ENCODE measurements at places on chromosomes 12 and 14. TPM values are rescaled to one million over a fixed set of nuclear protein-coding genes. Genes with fewer than 3 reads are reported as not detected.
A peak's percentile ranks its signal among the peaks of the same experiment; 100 is the strongest.

Gene FOXG1
- total RNA-seq, result not detected

Gene KRT75
- total RNA-seq, result not detected

DNA sequence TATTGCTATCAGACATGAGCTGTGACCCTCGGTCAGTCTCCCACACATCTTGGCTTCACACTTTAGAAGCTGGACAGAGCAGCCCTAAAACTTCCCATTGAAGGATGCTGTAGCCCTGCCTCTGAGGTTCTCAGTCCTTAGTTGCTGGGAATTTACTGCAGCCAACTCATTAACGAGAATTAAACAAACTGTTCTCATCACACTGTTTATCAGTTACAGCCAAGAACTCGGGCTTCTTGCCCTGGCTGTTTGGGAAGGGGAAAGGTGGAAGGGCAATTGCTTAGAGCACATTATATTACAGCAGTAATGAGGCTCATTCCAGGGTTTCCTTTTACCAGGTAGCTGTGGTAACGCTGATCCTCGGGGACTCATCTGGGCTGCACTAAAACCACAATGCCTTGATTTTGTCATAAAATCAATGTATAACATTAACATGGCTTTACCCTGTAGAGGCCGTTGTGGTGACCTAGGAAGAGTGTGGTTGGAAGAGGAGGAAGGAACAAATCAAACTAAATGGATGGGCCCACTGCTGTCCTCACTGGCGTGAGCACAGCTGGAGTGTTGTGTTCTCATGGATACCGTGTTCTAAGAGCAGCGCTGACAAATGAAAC, 87.1 kb downstream of the GPR135 start:
- peaks cover 8% of the 10 kb centered on the region for H3K27me3 ChIP-seq
- no peak overlapping the region for H3K27ac ChIP-seq
- H3K36me3 ChIP-seq, result no peaks in the 10 kb centered on the region

Gene RASSF8
- total RNA-seq, result 0.18 TPM

Gene A2M
- not detected for total RNA-seq

Gene NRIP2
- total RNA-seq, result not detected

DNA sequence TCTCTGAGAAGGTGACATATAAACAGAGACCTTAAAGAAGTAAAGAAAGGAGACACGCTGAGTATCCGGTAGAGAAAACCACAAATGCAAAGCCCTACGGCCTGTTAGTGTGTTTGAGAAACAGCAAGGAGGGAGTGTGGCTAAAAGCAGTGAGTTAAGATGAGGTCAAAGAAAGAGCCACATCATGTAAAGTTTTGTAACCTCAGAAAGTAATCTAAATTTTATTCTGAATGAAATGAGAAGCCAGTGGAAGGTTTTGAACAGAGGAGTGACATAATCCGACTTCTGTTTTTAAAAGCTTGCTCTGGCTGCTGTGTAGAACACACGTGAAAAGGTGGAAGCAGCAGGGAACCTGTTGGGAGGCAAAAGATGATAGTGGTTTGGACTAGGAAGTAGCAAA, 32.6 kb downstream of the PPP2R5E start:
- DNase-seq, result no peak
- peaks cover 54% of the 10 kb centered on the region for H3K4me1 ChIP-seq

GRCh38 chr12:18652596-18652995, 85.2 kb downstream of the PLCZ1 start:
- H3K36me3 ChIP-seq, result no peaks in the 10 kb centered on the region
- no peaks in the 10 kb centered on the region for H3K4me1 ChIP-seq
- H3K4me3 ChIP-seq, result no peak overlapping the region
- DNase-seq, result no peak
- H3K27ac ChIP-seq, result no peak overlapping the region
- no peaks in the 10 kb centered on the region for H3K27me3 ChIP-seq

DNA sequence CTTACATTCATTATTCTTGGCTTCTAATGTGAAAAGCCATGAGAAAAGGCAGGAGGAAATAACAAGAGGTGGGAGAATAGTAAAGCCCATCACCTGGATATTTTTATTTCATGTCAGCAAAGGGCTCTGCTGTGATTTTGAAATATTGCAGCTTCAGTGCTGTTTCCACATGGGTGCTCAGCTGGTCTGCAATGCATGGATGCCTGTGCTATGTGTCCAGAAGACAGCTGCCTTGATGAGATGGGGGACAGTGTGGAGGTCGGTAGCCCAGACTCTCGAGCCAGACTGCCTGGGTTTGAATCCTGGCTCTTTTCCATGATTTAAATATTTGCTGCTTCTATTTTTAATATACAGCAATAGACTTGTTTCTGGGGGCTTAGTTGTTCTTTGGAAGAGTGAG, 477.5 kb upstream of the GARIN6 start:
- no peak overlapping the region for H3K27ac ChIP-seq
- no peak for DNase-seq
- H3K27me3 ChIP-seq, result no peaks in the 10 kb centered on the region
- H3K4me1 ChIP-seq, result no peaks in the 10 kb centered on the region
- H3K4me3 ChIP-seq, result no peak overlapping the region

DNA sequence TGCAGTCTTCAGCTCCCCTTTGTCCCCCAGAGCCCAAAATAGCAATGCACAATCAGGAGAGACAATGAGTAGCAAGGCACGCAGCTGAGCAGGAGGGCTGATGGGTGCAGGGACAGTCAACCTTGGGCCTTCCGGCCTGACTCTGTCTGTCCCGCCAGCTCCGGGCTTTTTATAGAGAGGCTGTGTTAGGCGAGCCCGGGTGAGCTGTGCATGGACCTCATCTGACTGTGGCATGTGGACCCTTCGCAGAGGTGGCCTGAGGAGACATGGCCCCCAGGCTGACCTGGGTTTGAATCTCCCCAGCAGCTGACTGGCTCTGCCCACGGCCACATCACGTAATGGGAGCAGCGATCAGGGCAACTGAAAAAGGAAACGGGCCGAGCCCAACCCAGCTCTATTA, 177.9 kb downstream of the TSPAN9 start:
- H3K27me3 ChIP-seq, result peaks cover 10% of the 10 kb centered on the region
- H3K4me1 ChIP-seq, result no peaks in the 10 kb centered on the region
- H3K27ac ChIP-seq, result no peak overlapping the region
- DNase-seq, result no peak
- H3K36me3 ChIP-seq, result no peaks in the 10 kb centered on the region
- H3K4me3 ChIP-seq, result no peak overlapping the region

DNA sequence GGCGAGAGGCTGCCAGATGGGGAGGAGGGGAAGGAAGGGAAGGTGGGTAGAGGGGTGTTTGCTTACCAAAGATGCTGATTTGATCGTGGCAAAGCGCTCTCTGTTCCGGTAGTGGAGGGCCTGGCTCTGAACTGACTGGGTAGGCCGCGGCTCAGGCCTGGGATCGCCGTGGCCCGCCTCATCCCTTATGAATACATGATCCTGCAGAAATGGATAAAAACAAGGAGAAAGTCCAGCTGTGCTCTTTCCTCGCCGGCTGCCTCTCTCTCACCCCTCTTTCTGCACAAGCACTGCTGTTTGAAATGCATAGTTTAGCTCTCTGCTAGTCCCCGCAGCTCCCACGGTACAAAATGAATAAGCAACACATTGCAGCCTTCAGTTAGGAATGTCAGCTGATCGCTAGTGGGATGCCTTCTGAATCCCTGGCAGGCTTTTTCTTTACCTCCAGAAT, 53.8 kb downstream of the PEBP1 start:
- peaks cover 16% of the 10 kb centered on the region for H3K4me1 ChIP-seq
- no peak for DNase-seq
- H3K27ac ChIP-seq, result no peak overlapping the region
- no peaks in the 10 kb centered on the region for H3K27me3 ChIP-seq
- H3K4me3 ChIP-seq, result no peak overlapping the region

DNA sequence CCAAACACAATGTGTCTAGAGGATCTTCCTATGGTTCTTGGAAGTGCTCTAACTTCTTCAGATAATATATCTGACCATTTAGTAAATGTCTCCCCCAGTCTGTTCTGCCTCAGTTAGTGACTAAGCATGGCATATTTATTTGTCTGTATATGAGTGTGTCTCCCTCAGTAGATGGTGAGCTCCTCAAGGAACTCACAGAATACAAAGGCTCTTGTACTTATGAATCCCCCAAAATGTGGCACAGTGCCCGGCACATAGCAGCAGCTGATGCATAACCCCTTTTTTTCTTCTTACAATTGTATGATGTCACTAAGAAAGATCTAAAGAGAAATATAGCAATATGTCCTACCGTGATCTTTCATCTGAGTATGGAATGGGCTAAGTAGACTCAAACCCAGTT, 264.7 kb upstream of the PRICKLE1 start:
- DNase-seq, result no peak
- no peak overlapping the region for H3K27ac ChIP-seq
- no peaks in the 10 kb centered on the region for H3K27me3 ChIP-seq
- H3K36me3 ChIP-seq, result no peaks in the 10 kb centered on the region

GRCh38 chr12:93883436-93884154, 206.4 kb downstream of the CRADD start:
- peaks cover 3% of the 10 kb centered on the region for H3K36me3 ChIP-seq
- peaks cover 6% of the 10 kb centered on the region for H3K4me1 ChIP-seq

GRCh38 chr12:130090542-130090941, 71.7 kb upstream of the FZD10 start:
- H3K4me1 ChIP-seq, result peaks cover 19% of the 10 kb centered on the region
- no peaks in the 10 kb centered on the region for H3K36me3 ChIP-seq
- no peak overlapping the region for H3K4me3 ChIP-seq
- H3K27me3 ChIP-seq, result no peaks in the 10 kb centered on the region
- no peak for DNase-seq

Gene KLRC2
- total RNA-seq, result not detected

GRCh38 chr12:58668871-58669270, 251.4 kb downstream of the LRIG3 start:
- no peak overlapping the region for H3K4me3 ChIP-seq

Gene CCDC196
- total RNA-seq, result not detected

DNA sequence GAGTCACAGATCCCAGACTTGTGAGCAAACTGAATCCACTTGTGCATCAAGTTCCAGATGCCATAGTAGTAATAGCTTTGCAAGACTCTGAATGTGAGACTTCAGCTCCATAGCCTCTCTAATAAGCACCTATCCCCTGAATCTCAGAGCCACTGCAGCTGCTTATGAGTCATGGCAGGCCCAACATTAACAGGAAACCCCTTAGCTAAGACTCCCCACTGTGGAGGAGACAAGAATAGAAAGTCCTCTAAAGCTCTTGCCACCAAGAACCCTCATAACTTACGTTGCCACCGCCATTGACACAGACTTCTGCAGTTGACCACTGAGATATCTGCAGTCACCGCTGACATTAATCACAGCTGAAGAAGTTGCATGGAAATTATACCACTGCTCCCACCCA, 62.9 kb upstream of the PDE3A start:
- no peaks in the 10 kb centered on the region for H3K4me1 ChIP-seq
- H3K27me3 ChIP-seq, result no peaks in the 10 kb centered on the region
- no peak overlapping the region for H3K4me3 ChIP-seq
- no peak overlapping the region for H3K27ac ChIP-seq

- DNase-seq, result no peak
- peaks cover 4% of the 10 kb centered on the region for H3K27me3 ChIP-seq
- H3K4me1 ChIP-seq, result peaks cover 3% of the 10 kb centered on the region
- no peak overlapping the region for H3K4me3 ChIP-seq
- peaks cover 2% of the 10 kb centered on the region for H3K36me3 ChIP-seq
Observed at GRCh38 chr12:68981516-68981915, 48.5 kb upstream of the CPM start.

Gene FAM90A1
- 0.41 TPM for total RNA-seq

Gene POMT2
- 14.2 TPM for total RNA-seq

Gene ALDH1L2
- total RNA-seq, result 4.8 TPM

- DNase-seq, result no peak
- H3K36me3 ChIP-seq, result no peaks in the 10 kb centered on the region
- H3K27me3 ChIP-seq, result peaks cover 4% of the 10 kb centered on the region
- no peak overlapping the region for H3K4me3 ChIP-seq
Observed at GRCh38 chr14:105682956-105683570, 156.7 kb downstream of the TMEM121 start.

Gene SNAPC1
- total RNA-seq, result 10.2 TPM

- peak overlapping the region; percentile 97 for H3K4me3 ChIP-seq
- peak overlapping the region; percentile 59 for H3K27ac ChIP-seq
- H3K27me3 ChIP-seq, result peaks cover 7% of the 10 kb centered on the region
- H3K4me1 ChIP-seq, result peaks cover 28% of the 10 kb centered on the region
- H3K36me3 ChIP-seq, result peaks cover 42% of the 10 kb centered on the region
Observed at GRCh38 chr12:57770734-57771133, 1.2 kb downstream of the METTL1 start.

GRCh38 chr12:54211920-54212319, 23.1 kb upstream of the SMUG1 start:
- peaks cover 8% of the 10 kb centered on the region for H3K27me3 ChIP-seq
- no peaks in the 10 kb centered on the region for H3K36me3 ChIP-seq
- no peak overlapping the region for H3K4me3 ChIP-seq
- DNase-seq, result no peak

GRCh38 chr14:29810682-29811081, 117.0 kb downstream of the PRKD1 start:
- H3K27ac ChIP-seq, result no peak overlapping the region
- no peaks in the 10 kb centered on the region for H3K4me1 ChIP-seq
- H3K36me3 ChIP-seq, result peaks cover 2% of the 10 kb centered on the region

DNA sequence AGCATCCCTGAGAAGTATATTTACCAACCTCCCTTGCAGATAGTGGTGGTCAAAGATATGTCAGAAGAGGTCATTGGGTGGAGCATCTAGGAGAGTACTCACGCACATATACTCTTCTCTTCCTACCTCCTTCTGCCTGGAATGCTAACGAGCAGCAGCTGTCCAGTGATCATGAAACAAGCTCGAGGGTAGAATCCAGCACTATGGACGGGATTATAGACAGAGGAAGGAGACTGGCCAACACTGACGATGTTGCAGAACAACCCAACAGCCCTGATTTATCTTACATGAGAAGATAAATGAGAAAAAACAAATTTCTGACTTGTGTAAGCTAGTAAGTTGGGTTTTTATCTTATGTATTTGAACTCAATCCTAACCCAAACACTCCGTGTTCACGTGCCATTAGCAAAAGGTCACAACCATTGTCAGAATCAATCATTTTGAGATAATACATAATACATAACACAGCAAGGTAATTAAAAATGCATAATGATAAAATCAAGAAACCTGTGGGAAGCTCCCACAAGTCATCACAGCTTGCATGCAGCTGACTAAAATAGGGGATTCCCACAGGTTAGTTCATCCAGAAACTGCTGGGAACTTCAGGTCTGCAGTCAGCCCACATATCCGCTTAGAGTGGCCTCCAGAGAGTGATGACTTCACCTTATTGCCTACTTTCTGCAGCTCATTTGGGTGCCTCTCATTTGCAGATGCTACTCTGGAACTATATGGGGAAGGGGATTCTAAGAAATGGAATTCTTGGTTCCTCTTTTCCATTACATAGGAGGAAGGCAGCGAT, 36.3 kb upstream of the STK38L start:
- H3K36me3 ChIP-seq, result no peaks in the 10 kb centered on the region
- H3K27me3 ChIP-seq, result no peaks in the 10 kb centered on the region
- H3K4me1 ChIP-seq, result peaks cover 12% of the 10 kb centered on the region
- DNase-seq, result peak; percentile 36

GRCh38 chr12:52360663-52361271, 6.5 kb downstream of the KRT85 start:
- no peak overlapping the region for H3K4me3 ChIP-seq
- H3K36me3 ChIP-seq, result no peaks in the 10 kb centered on the region
- H3K4me1 ChIP-seq, result peaks cover 24% of the 10 kb centered on the region
- no peaks in the 10 kb centered on the region for H3K27me3 ChIP-seq

- H3K36me3 ChIP-seq, result no peaks in the 10 kb centered on the region
- no peak overlapping the region for H3K4me3 ChIP-seq
- no peaks in the 10 kb centered on the region for H3K27me3 ChIP-seq
Observed at GRCh38 chr14:97710726-97711125, 913.5 kb downstream of the VRK1 start.

Gene NEUROD4
- total RNA-seq, result not detected
